ENCODE measurements at places on chromosomes 1 and 21. TPM values are rescaled to one million over a fixed set of nuclear protein-coding genes. Genes with fewer than 3 reads are reported as not detected.

Gene OR2T33
- total RNA-seq: not detected

Gene LDLRAP1
- 45.2 TPM for total RNA-seq

Gene CCDC30
- total RNA-seq: 2.6 TPM

Gene KCNAB2
- 4.1 TPM for total RNA-seq

Gene KCNJ10
- total RNA-seq: not detected

Gene CTSK
- total RNA-seq: 100 TPM

Gene LCE2B
- not detected for total RNA-seq

Gene C1orf167
- 0.52 TPM for total RNA-seq

Gene LELP1
- total RNA-seq: not detected

Gene GRIK1
- 0.11 TPM for total RNA-seq

Gene COL8A2
- 53.4 TPM for total RNA-seq

Gene FCRL4
- not detected for total RNA-seq

Gene LCE1B
- total RNA-seq: not detected

Gene INAVA
- total RNA-seq: under 0.01 TPM

Gene HHIPL2
- total RNA-seq: 17.5 TPM

Gene OR14K1
- total RNA-seq: not detected

Gene SLAMF6
- total RNA-seq: not detected

Gene BATF3
- total RNA-seq: not detected

Gene C1QTNF12
- 0.43 TPM for total RNA-seq

Gene CLCA2
- 0.78 TPM for total RNA-seq

Gene LEFTY2
- not detected for total RNA-seq

Gene ADORA1
- total RNA-seq: 15.8 TPM

Gene SLC35F3
- not detected for total RNA-seq

Gene ARHGAP29
- 92.8 TPM for total RNA-seq

Gene FASLG
- total RNA-seq: not detected

Gene SERPINC1
- not detected for total RNA-seq

Gene TRABD2B
- total RNA-seq: 0.22 TPM

Gene HNRNPCL2
- not detected for total RNA-seq

Gene MORN1
- 10.4 TPM for total RNA-seq

Gene RPTN
- 0.13 TPM for total RNA-seq

Gene CLDN17
- total RNA-seq: not detected

Gene EFHD2
- 47.4 TPM for total RNA-seq

Gene LDLRAD1
- not detected for total RNA-seq

Gene TAF5L
- 14.1 TPM for total RNA-seq

Gene TSACC
- 0.65 TPM for total RNA-seq

Gene ENAH
- 1,043 TPM for total RNA-seq

Gene PLA2G4A
- 29.3 TPM for total RNA-seq

Gene C1orf115
- total RNA-seq: 2.5 TPM

Gene SLC39A1
- 97.9 TPM for total RNA-seq

Gene CLCA4
- total RNA-seq: not detected

Gene DNAJC28
- 3.1 TPM for total RNA-seq

Gene KRTAP10-2
- total RNA-seq: not detected

Gene MTOR
- 34.3 TPM for total RNA-seq

Gene HORMAD1
- 0.65 TPM for total RNA-seq

Gene PKLR
- 0.13 TPM for total RNA-seq

Gene RNF223
- total RNA-seq: not detected

Gene NR1I3
- not detected for total RNA-seq

Gene SSX2IP
- 36.1 TPM for total RNA-seq

Gene AK5
- 0.65 TPM for total RNA-seq
